Subcutaneous preadipocyte (primary cell): ENCODE measurements at places on chromosomes 7 and 10. TPM values are rescaled to one million over a fixed set of nuclear protein-coding genes. Genes with fewer than 3 reads are reported as not detected.

HIBADH gene
- 44.1 and 55.7 TPM in 2 replicates for total RNA-seq

SHTN1 gene
- 0.37 and 0.39 TPM in 2 replicates for total RNA-seq

FRMPD2 gene
- under 0.01 TPM in 1 of 2 replicates, not detected in the other for total RNA-seq

SPDYE8 gene
- total RNA-seq, result not detected in 2 replicates

CHN2 gene
- under 0.01 and 0.78 TPM in 2 replicates for total RNA-seq

ASZ1 gene
- not detected in 2 replicates for total RNA-seq
